Lower lobe of right lung (tissue), 2 donors: ENCODE measurements at places on chromosomes 3 and 15. TPM values are rescaled to one million over a fixed set of nuclear protein-coding genes. Genes with fewer than 3 reads are reported as not detected.

DNA sequence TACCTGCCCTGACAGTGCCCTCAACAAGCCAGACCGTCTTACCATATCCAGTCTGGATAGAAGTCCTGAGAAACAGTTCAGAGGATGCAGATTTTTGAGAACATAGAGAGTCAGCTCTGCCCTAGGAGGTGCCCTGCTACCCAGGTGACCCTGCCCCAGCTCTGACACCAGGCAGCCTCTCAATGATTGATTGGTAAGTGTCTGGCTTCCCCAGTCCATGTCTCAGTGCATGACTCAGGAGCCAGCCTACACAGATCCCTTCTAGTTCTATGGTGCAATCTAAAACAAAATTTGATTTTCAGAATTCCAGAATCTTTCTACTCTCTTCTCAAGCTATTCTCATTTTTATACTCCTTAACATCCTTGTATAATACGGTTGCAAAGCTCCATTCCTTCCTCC, 292.1 kb downstream of the VPS13C start:
- no peak overlapping the region for H3K27ac ChIP-seq
- no peak for DNase-seq
- no peaks in the 10 kb centered on the region for H3K4me1 ChIP-seq
- H3K36me3 ChIP-seq, result no peaks in the 10 kb centered on the region
- H3K27me3 ChIP-seq, result no peaks in the 10 kb centered on the region

DNA sequence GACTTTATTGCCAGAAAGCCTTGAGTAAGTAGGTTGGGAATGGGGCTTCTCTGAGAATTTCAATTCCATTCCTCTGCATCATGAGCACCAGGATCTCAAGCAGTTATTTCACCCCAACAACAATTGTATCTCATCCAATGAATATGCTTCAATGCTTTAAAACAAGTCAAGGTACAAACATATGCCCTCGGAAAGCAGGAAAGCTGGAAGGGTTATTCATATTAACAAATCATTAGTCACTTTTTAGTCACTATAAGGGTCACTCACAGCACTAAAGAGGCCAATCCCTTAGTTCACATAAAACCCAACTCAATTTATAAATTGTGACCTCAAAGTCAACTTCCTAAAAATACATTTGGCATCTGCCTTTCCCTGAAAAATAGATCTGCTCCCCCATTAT, 16.2 kb downstream of the MB21D2 start:
- H3K4me3 ChIP-seq, result no peak overlapping the region
- no peaks in the 10 kb centered on the region for H3K27me3 ChIP-seq
- H3K27ac ChIP-seq, result no peak overlapping the region
- H3K4me1 ChIP-seq, result peaks cover 5% of the 10 kb centered on the region
- DNase-seq, result no peak

DNA sequence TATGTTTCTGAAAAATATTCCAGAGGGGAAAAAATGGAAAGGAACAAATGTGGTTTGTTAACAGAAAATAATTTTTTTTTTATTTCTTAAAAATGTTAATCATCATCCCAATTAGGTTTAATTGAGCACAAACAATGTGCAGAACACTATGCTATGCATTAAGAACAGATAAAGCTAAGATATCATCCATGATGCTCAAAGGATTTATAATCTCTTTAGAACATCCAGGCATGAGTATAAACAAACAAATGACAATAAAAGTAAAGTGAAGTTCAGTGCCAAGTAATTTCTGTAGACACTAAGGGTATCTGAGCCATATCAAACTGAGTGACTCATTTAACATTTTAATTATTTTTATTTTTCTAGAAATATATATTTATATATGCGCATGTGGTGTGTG, 732.2 kb downstream of the NAALADL2 start:
- H3K4me3 ChIP-seq, result no peak overlapping the region
- no peaks in the 10 kb centered on the region for H3K27me3 ChIP-seq
- no peak for DNase-seq

- H3K27me3 ChIP-seq, result no peaks in the 10 kb centered on the region
- H3K27ac ChIP-seq, result no peak overlapping the region
- no peak overlapping the region for H3K4me3 ChIP-seq
- no peaks in the 10 kb centered on the region for H3K36me3 ChIP-seq
- peaks cover 4% of the 10 kb centered on the region for H3K4me1 ChIP-seq
Observed at GRCh38 chr3:177469216-177469615, 271.9 kb upstream of the TBL1XR1 start.

ADCY5 gene
- total RNA-seq, result 5.6 TPM
